ENCODE measurements at places on chromosomes 13 and 19. TPM values are rescaled to one million over a fixed set of nuclear protein-coding genes. Genes with fewer than 3 reads are reported as not detected.

The SKA3 gene
- total RNA-seq: 2.3 TPM

The ZNF90 gene
- total RNA-seq: 0.87 TPM

The ZNF440 gene
- 7.8 TPM for total RNA-seq

The ZNF91 gene
- total RNA-seq: 18.4 TPM

The SELENOV gene
- total RNA-seq: not detected

The GDF15 gene
- total RNA-seq: 528 TPM

The CPB2 gene
- not detected for total RNA-seq

The OR10H1 gene
- not detected for total RNA-seq

The ZNF225 gene
- total RNA-seq: 2.4 TPM

The MCF2L gene
- 2.4 TPM for total RNA-seq

The KIRREL2 gene
- total RNA-seq: not detected

Measured in glomerular endothelial cell (primary cell).